ENCODE measurements at places on chromosomes 5 and 9.

- no peak for DNase-seq
These were observed 157.2 kb upstream of the DMRT1 start for GRCh38 chr9:684054-684890.

DNA sequence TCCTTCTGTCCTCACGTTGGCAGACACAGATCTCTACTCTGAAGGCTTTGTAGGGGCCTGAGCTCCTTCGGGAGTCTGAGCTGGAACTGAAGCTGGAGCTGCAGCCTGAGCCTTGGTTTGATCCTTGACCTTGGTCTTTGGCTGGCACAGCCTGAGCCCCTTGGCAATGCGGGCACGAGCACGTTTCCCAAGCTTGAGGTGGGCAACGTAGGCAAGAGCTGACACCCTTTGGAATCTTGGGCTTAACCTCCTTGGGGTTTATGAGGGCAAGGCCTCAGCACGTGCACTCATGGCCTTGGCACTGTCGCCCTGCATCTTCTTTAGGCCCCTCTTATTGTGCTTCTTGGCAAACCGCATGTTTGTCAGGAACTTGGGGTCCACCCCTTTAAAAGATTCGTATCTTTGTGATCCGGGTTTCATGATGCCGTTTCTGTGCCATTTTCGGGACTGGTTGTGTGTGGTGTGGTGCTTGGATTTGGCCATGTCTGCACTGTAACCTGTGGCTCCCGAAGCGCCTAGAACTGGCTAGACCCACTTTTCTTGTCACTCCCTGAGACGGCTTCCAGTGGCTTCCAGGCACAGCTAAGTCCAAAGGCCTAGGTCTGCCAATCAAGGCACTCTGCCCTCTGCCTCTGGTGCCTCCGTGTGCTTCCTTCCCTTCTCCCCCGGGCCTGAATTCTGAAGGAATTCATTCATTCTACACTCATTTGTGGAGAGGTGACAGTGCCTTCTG, 1.4 kb downstream of the SUSD1 start:
- no peak for DNase-seq

- DNase-seq = no peak
These were observed 8.9 kb downstream of the OTULIN start for GRCh38 chr5:14673443-14673842.

DNA sequence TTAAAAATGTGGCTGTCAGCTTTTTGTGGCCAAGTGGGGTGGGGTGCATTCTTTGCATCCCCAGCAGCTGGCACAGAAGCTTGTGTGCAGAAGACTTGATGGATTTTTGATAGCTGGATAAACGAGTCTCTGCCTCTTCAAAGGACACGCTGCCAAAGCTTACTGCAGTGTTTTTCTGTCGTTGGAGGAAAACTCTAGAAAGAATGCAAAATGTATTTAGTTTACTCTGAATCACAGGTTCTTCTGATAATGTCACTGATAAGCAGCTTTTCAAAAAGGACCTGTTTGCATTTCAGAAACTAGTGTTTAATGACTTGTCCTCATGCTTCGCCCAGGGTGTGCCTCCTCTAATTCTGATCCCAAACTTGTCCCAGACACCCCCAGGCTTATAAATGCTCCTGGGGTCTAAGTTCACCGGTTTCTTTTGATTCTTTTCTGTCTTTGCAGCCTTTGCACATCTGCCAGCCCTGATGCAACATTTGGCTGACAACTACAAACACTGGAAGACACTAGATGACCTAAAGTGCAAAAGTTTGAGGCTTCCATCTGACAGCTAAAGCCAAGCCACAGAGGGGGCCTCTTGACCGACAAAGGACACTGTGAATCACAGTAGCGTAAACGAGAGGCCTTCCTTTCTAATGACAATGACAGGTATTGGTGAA, 66.0 kb downstream of the WDR41 start:
- no peak for DNase-seq

- no peak for DNase-seq
These were observed 89.8 kb downstream of the PIK3R1 start for GRCh38 chr5:68305223-68305870.

GRCh38 chr5:124309241-124309980, 437.0 kb downstream of the ZNF608 start:
- no peak for DNase-seq

GRCh38 chr9:113154471-113154870, 3.7 kb downstream of the SLC31A2 start:
- DNase-seq = no peak

- no peak for DNase-seq
These were observed 21.3 kb downstream of the SH3PXD2B start for GRCh38 chr5:172433071-172433470.

- no peak for DNase-seq
These were observed 55.4 kb downstream of the EFNA5 start for GRCh38 chr5:107615299-107615817.

DNA sequence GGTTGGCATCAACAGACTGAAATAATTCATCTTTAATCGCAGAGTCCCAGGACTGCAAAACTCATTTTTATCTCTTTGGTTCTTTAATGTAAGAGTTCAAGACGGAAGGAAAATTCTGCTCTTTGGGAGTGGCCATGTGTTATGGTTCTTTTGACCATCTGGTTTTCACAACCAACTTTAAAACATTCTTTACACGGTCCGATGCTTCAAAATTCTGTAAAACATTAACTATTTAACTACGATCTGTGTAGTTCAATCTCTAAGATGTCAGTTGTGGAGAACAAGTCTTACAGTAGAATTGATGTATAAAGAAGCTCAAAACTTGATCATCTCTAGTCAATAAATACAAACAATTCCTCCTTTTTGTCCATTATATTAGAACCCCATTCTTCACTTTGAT, 83.0 kb downstream of the CMYA5 start:
- no peak for DNase-seq

DNA sequence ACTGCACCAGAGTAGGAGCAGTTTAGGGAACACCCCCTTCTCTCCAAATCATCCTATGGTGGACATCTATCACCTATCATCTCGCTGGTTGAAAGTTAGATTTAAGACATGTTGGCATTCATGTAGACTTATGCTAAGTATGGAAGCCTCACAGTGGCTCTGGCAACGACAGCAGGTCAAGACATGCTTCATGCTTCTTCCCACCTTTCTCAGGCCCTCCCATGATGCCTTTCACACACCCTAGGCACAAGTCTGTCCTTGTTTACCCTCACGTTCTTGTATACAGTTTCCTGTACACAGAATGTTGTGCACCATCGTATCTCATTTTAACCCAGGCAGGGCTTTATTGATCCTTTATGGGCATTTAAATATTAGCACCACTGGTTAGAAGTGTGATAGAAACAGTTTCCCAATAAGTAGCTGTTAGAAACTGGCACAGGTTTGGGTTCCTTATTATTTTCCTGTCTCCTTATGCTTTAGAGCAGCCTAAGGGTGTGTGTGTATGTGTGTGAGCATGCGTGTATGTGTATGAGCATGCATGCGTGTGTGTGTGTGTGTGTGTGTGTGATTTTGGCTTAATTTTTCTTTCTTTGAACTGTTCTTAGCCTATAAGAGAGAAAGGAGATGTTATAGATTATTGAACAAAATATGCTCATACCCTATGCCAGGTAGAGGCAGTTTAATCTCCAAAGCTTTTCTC, 160.6 kb downstream of the NTRK2 start:
- no peak for DNase-seq

All from activated CD4-positive, alpha-beta T cell treated with anti-CD3 and anti-CD28 coated beads for 36 hours (primary cell).